ENCODE measurements at places on chromosomes 1 and 21.

DNA sequence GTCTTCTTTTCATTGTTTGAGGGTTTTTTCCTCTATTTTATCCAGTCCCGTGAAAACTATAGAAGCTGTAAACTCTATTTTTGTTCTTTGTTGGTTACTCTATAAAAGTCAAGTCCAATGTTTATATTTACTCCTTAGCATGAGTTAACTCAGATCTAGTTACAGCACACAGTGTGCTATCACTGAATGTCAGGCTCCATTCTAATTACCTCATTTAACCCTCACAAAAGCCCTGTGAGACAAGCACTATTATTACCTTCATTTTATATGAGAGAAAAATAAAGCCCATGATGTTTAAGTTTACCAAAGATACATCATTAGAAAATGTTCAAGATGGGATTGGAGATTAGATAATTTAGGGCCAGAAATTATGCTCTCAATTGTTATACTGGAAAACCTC, 251.4 kb upstream of the SNX7 start:
- DNase-seq, result no peak

- peak; percentile 75 for DNase-seq
Measured at GRCh38 chr1:241603731-241604245, 36.4 kb downstream of the CHML start.

DNA sequence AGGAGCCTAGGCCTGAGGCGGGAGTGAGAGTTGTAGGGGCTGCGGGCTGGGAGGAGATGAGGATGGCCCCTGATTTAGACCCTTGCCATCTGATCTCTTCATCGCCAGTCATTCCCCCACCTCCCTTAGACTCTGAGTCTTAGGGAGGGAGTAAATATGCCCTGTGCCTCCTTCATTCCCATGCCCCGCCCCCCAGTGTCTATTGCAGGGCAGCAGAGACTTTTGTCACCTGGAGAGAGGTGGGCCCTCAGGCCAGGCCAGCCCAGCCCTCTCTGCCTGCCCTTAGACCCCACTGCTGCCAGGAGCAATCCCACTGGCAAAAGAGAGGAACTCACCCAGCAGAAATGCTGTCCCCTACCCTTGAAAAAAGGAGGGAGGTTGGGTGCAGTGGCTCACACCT, 3.2 kb upstream of the MFAP2 start:
- no peak for DNase-seq

GRCh38 chr21:45601551-45601950, 42.0 kb upstream of the PCBP3 start:
- no peak for DNase-seq

DNA sequence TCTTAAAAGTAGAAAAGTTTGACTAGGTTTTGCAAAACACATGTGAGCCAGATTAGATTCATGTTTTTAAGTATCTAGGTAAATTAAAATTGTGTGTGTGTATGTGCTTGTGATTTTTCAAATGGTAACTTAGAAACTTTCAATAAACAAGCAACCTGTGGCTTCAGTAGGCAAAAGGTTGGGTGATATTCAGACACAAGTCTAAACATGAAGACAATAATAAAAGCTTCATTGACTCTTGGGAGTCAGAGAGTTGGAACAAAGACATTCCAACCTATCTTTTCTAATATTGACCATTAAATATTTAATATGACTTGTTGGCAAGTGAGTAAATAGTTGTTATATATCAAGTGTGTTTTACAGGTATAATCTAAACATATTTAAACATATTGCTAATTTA, 1049.6 kb upstream of the ADGRL4 start:
- DNase-seq, result no peak

DNA sequence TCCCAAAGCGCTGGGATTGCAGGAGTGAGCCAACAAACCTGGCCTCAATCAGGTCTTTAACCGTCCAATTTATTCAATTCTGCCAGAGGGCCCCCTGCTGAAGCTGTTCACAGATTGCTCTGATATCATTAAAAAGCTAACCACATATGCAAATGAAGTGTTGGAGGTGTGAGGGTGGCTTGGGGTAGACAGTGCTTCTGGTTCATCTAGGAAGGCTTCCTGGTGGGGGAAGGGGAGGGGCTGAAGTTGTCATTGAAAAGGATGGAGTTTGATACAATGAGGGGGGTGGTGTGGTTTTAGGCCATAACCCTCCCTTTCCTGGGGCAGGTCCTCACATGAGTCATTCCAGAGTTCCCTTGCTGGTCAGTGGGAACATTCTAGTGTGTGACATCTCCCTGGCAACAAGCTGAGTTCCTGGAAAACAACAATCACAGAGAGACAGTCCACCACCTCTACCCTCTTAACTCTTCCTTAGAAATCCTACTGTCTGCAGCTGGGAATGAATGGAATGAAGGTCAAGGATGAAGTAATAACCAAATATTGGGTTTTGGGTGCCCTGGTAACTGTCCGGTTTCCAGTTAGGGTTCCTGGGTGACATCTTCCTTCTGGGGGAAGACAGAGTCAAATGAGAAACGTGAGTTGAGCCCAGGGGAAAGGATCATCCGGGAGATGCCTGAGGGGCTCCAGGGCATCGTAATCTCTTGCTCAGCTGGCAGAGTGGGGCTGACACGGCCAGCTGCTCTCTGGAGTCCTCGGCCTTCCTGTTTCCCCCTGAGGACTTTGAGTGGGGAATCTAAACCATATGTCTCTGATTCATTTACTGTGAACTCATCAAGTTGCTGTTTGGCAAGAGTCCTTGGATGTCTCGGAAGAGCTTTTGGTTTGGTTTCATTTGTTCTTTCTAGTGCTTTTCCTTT, 32.2 kb downstream of the BATF3 start:
- peak; percentile 99 for DNase-seq

DNA sequence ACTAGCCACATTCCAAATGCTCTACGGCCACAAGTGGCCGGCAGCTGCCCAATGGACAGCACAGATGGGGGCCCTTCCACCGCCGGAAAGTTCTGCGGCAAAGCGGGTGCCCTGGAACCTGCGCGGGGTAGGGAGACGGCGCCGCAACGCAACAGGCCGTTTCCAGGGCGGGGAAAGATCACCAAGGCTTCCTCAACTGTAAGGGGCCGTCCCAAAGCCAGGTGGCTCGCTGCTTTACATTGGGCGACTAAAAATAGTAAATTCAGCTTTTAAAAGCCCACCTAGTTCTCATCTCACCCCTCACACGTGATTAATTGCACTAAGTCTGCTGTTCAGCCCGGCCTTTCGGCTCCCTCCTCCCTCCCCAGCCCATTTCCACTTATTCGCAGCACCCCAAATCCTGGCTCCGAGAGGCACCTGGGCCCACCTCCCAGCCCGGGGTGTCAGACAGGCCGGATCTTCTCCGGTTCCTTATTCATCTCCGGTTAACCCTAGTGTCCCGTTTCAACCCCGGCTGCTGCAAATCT, 643 bp downstream of the CFAP298 start:
- peak; percentile 44 for DNase-seq

- DNase-seq, result no peak
Measured at GRCh38 chr21:21385404-21385803, 387.2 kb downstream of the NCAM2 start.

- DNase-seq, result no peak
Measured at GRCh38 chr1:169618367-169618766, 11.6 kb downstream of the SELP start.

DNA sequence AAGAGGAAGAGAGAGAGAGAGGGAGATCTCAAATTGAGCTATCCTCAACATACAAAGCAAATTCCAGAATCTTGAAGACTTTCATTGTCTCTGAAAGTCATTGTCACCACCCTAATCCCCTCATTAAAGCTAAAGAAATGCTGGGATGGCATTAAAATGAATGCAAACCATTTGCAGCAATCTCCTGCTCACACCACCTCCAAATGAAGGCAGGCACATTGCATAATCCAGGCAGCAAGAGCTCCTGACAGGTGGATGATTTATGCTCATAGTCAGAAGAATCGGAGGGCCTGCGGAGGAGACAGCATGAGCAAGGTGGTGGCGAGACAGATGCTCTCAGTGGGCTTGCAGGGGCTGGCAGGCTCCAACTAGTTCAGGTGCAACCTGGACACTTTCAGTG, 90.2 kb downstream of the ESRRG start:
- DNase-seq, result no peak

DNA sequence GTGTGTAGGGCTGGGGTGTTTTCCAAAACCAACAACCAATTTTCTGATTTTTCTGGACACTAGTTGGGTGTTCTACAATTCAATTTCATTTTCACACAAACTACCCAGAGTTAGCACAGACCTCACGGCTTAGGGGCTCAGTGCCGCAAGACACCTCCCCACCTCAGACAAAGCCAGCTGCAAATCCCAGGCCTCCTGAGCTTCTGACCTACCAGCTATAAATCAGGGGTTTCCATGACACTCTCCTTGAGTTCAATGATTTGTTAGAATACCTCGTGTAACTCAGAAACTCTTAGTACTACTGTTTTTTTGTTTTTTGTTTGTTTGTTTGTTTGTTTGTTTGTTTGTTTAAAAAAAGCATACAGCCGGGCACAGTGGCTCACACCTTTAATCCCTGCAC, 28.7 kb upstream of the FAM89A start:
- DNase-seq, result no peak

- no peak for DNase-seq
Measured at GRCh38 chr1:23210963-23211362, 6.3 kb downstream of the HTR1D start.

DNA sequence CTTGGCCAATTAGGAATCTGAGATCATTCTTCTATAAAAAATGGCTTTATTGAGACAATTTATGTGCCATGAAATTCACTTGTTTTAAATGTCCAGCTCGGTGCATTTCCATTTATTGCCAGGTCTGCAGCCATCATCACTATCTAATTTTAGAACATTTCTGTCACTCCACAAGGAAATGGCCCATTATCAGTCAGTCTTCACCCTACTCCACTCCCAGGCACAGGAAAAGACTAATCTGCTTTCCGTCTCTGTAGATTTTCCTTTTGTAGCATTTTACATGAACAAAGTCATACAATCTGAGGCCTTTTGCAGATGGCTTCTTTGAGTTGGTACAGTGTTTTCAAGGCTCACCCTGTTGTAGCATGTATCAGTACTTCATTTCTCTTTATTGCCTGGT, 27.2 kb downstream of the KIF26B start:
- no peak for DNase-seq

DNA sequence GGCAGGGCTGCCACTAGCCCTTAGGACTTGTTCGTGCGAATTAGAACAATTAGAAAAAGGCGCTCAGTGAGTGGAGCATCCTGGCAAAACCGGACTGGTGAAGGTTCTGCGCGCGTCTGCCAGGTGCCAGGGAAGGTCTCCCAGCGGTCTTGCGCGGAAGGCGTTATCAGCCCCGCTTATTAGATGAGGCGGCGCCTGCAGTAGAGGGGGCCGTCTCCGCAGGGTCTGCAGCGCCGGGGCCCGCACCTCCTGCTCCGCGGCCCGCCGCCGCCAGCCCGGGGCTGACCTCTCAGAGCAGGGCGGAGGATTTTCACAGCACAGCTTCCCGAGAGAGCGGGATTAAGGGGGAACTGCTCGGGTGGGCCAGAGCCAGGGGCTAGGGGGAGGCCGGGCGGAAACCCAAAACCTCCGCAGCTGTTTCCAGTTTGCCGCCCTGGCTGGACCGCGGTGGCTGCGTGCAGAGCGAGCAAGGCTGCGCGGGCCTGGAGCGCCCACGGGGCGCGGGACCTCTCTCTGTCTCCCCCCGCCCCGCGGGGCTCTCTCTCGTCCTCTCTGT, 155.2 kb downstream of the FOXD2 start:
- no peak for DNase-seq

- DNase-seq, result peak; percentile 91
Measured at GRCh38 chr1:162696286-162696862, 64.1 kb downstream of the DDR2 start.

- DNase-seq, result peak; percentile 57
Measured at GRCh38 chr1:2240270-2241156, 12.4 kb downstream of the SKI start.

- DNase-seq, result no peak
Measured at GRCh38 chr1:118202076-118202608, 17.1 kb upstream of the SPAG17 start.

DNA sequence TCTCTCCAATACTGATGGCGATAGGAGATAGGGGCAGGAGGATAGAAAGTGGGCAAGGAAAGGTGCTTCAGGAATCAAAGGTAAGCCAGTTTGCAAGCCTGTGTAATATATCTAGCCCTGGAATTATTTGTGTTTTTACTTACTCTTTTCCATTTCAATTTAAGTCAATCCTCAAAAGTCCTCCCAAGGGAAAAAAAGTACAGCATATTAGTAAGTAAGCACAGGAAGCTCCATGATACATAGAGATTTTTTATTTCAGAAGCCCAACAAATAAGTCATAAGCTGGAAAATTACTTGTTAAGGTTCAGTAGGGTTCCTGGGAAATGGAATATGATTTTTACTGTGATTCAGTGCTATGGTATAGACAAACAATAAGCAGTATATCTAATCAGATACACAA, 337.7 kb upstream of the DUSP10 start:
- no peak for DNase-seq

- no peak for DNase-seq
Measured at GRCh38 chr1:194940336-194941030, 1667.8 kb downstream of the KCNT2 start.

- DNase-seq, result no peak
Measured at GRCh38 chr1:15720861-15721260, 15.2 kb upstream of the SLC25A34 start.

DNA sequence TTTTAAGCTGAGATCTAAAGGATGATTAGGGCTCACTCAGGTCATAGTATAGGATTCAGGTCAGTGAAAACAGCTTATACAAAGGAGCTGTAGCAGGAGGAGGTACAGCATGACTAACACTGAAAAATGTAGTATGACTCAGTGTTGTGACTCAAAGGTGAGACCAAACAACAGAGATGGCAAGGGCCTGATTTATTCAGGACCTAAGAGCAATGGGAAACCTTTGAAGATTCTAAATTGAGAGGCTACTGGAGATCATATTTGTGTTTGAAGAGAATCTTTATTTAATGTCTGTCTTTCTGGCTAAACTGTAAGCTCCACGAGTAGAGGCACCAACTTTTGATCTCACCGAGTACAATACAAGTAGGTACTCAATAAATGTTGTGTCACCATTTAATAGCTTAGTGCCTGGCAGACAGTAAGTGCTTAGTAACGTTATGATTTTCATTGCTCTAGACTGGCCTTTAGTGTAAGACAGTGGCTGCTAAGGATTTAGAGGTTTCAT, 43.5 kb downstream of the PRKAA2 start:
- DNase-seq, result peak; percentile 51

DNA sequence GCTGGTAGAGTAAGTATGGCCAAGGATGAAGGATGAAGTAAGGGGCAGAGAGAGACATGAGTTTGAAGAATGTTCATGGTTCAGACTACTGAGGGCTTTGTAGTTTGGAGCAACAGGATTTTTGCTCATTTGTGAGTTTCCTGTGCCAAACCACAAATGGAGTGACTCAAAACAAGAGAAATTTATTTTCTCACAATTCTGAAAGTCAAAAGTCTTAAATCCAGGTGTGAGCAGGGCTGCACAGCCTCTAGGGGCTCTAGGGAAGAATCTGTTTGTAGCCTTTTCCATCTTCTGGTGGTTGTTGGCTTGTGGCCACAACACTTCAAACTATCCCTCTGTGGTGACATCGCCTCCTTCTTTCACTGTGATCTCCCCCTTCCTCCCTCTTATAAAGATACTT, 58.9 kb downstream of the RHOU start:
- no peak for DNase-seq

All from EH (cell line).